ENCODE measurements at places on chromosomes 6 and 20.

- no peak for DNase-seq
These were observed 142.2 kb downstream of the ARID1B start for GRCh38 chr6:156919370-156919769.

DNA sequence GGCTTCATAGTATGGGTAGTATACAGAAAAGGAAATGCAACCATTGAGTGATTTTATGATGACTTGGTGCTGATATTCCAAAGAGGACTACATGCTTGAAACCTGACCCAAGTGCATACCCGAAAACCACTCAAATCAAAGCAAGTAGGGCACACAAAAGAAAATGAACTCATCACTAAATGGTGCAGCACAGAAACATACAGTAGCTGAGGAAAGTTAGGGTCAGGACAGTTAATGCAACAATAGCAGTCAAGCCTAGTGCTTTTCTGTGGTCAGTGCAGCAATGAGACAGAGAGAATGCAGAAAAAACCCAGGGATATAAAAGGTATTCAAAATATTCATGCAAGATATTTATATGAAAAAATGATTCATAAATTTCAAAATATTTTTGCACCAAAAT, 711.1 kb downstream of the EPHA7 start:
- no peak for DNase-seq

DNA sequence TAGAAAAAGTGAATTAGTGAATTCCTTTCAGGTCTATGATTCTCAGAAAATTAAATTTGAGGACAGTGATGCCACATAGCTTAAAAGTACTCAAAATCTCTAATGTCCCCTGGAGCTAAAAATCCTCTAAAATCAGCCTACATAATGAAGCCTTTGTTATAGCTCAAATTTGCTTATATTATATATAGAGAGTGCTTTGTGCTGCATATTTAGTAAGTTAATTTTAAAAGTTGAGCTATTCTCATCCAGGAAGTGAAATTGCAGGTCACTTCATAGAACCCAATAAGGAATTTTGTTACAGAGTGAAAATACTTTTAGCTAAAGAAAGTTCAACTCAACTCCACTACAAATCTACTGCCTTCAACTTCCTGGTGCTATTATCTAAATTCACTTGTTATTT, 507.5 kb upstream of the MAP3K7 start:
- DNase-seq, result no peak

- no peak for DNase-seq
These were observed 70.4 kb upstream of the FUCA2 start for GRCh38 chr6:143581835-143582480.

DNA sequence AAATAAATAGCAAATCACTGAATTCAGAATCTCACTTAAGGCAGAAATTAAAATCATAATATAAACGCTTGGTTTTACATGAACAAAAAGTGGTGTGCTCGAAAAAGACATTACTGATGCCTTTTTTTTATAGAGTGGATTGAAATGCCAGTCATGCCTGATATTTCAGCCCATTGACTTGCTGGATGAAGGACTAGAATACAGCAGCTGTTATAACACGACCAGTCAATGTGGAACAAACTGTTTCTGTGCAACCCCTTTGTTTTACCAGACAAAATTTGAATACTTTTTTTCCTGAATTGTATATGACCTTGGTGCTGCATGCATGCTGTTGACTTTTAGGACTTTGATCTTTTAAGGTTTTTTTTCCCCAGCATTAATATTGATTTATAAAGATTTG, 150.0 kb downstream of the QKI start:
- DNase-seq, result no peak

DNA sequence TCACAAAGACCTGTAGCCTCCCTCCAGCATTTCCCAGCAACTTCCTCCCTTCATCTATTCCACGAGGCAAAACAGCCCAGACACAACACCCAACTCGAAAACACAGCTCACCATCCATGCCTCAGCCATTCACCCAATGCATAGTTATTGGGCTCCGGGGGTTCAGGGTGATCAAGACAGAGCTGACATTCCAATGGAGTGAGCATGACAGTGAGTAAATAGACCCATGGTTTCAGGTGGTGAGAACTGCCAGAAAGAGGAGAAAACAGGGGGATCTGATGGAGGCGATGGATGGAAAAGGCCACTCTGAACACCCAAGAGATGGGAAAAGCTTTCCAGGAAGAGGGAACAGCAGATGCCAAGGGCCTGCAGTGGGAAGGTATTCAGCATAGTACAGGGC, 5.9 kb downstream of the CASS4 start:
- no peak for DNase-seq

GRCh38 chr6:87636315-87636714, 46.4 kb downstream of the ORC3 start:
- no peak for DNase-seq

GRCh38 chr6:104952911-104953399, 4.0 kb upstream of the LIN28B start:
- DNase-seq, result no peak

DNA sequence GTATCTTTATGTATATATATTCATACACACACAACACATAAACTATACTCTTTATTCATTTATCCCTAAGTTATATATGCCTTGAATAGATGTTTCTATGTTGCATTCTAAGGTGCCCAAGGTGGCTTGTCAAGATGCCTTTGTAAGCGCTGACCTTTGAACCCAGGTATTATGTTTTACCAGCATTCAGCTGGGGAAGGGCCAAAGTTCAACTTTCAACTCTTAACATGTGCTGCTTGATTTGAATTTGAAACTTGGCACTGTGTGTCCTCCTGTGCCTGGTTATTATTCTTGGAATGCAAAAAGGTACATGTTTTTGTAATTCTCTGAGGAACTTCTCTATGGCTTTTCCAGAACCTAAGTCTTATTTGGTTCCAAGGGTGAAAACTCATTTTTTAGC, 146.5 kb downstream of the EDN1 start:
- no peak for DNase-seq

DNA sequence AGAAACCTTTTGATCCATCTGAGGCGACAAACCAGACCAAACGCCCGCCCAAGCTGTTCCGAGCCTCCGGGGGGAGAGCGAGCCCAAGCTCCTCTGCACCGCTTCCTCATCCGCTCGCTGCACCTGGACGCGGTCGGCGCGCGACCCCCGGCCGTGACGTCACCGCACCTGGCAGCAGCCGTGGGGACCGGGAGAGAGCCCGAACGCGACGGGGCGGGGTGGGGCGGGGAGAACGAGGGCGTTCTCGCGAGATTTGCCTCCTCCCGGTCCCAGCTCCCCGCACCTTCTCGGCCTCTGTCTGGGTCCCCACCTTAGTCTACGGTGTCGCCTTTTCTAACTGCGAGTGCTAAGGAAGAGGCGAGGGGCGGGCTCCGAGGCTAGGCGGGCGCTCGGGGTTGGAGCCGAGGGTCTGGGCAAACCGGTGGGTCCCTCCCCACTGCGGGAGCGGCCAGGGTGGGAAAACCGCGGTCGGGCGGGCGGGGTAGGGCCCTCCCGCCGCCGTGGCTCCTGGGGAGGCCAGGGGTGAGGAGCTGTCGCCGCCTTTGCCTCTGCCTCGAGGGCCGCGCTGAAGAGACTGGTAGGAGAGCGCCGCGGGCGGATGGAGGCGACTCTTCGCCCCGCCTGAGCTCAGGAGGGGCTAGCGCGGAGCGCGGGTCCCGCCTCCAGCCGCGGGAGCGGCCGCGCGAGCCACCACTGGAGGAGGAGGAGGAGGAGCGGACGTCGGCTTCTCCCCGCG, at the start of gene CD2AP:
TSS of gene CD2AP (plus strand) at position 293 of the 736 bp plus-strand sequence. CDS start 456 bp downstream, outside the sequence.
- peak; percentile 89 for DNase-seq

- DNase-seq, result no peak
These were observed 1.5 kb downstream of the PSORS1C1 start for GRCh38 chr6:31115941-31116560.

GRCh38 chr6:42025066-42025844, 25.1 kb upstream of the TAF8 start:
- DNase-seq, result no peak

GRCh38 chr20:60102665-60103210, 144.5 kb downstream of the CDH26 start:
- no peak for DNase-seq

Data from type B pancreatic cell (in vitro differentiated cells).